A172 (cell line): ENCODE measurements at places on chromosomes 16 and 17. TPM values are rescaled to one million over a fixed set of nuclear protein-coding genes. Genes with fewer than 3 reads are reported as not detected.

The DNAJA3 gene
- 86.7 and 91.9 TPM in 2 replicates for total RNA-seq

The RAB26 gene
- total RNA-seq = not detected in 2 replicates

The CPHXL2 gene
- not detected in 2 replicates for total RNA-seq

The PRAC1 gene
- total RNA-seq = not detected in 2 replicates

The ALDH3A2 gene
- 98.7 and 127 TPM in 2 replicates for total RNA-seq

The KRT12 gene
- not detected in 2 replicates for total RNA-seq

The PRR29 gene
- total RNA-seq = 0.31 and 0.76 TPM in 2 replicates

The PROCA1 gene
- total RNA-seq = 1.2 and 2.0 TPM in 2 replicates

The KRTAP3-1 gene
- not detected in 2 replicates for total RNA-seq

The NLE1 gene
- 16.8 and 20.3 TPM in 2 replicates for total RNA-seq

The PITPNC1 gene
- total RNA-seq = 2.0 and 2.7 TPM in 2 replicates

DNA sequence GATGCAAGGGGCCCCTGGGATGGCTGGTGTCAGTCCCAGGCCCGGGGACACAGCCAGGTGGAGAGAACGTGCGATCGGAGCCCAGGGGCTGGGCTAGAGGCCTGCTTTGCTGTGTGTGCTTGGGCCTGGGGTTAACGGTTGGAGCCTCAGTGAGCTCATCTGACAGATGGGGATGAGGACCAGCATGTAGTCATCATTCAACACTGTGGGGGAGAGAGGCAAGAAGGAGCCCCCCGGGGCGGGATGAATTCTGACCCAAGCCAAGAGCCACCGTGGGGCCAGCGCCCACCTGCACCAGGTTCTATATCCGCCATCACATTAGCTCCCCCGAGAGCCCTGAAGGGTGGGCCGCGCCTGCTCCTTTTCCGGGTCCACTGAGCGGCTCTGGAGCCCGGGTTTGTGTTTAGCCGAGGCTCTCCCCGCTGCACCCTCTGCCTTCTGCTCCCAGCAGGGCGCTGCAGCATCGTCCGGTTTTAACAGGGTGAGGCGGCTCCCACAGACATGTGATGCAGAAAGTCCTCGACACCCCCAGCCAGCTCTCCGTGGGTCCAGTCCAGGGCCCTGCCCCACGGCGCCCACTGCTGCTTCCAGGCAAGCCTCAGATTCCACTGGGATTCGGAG lies 365.7 kb downstream of the SEC14L1 start:
- no peak for DNase-seq

GRCh38 chr17:79992649-79993389 lies 42.9 kb downstream of the TBC1D16 start:
- DNase-seq = no peak

DNA sequence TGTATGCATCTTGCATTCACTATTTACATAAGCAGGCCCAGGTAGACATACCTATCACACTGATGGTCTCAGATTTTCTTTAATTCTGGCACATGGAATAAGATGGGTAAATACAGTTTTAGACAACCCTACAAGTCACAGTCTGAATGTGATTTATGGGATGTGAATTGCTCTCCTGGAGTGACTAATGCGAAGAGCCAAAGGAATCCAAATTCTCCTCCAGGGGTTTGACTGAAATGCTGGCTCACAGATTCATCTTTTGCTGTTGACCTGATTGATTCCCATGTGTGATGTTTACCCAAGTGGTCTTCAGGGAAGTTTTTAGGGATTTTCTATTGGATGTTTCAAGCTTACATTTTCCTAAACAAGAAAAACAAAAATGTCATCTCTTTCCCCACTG lies 277.9 kb upstream of the MON1B start:
- no peak for DNase-seq

- DNase-seq = no peak
Observed at GRCh38 chr17:30823421-30823820, 1.1 kb downstream of the CRLF3 start.

GRCh38 chr16:76653390-76654026 lies 376.3 kb downstream of the CNTNAP4 start:
- peak; percentile 32 for DNase-seq

DNA sequence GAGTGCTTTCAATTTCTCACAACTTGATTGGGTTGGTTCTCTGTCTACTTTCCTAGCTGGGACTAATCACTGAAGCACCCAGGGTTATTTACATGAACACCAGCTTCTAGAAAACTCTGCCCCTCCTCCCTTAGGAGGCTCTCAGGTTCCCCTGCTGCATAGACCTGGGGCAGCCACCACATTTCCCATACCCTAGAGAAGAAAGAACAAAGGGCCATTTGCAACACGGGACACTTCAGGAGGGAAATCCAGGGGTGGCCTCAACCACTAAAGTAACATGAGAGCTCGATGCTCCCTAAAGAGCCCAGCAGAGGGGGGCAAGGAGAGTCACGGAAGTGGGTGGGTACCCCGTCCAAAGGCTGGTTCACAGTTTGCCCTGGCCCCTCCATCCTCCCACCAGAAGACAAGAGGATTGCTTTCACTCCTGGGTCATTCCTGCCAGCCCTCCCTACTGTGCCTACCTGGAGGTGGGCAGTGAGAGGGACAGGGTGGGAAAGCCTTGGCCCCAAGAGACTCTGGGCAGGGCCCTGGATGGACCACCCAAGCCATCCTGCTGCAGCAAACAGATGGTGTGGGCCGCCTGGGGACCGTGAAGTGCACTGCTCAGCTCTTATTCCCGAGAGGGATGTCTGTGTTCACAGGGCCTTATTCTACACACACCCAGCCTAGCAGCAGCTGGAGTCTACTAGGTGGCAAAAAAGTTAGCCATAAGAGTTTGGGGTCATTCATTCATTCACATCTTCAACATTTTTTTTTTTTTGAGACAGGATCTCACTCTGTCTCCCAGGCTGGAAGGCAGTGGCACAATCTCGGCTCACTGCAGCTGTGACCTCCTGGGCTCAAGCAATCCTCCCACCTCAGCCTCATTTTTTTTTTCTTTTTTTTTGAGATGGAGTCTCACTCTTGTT lies 392.1 kb downstream of the SOX9 start:
- DNase-seq = no peak

GRCh38 chr17:14739656-14740431 lies 439.0 kb downstream of the HS3ST3B1 start:
- DNase-seq = no peak

GRCh38 chr17:77744066-77744988 lies 214.2 kb upstream of the TNRC6C start:
- no peak for DNase-seq

- DNase-seq = peak; percentile 71
Observed at GRCh38 chr16:19119564-19119963, 5.8 kb downstream of the ITPRIPL2 start.

DNA sequence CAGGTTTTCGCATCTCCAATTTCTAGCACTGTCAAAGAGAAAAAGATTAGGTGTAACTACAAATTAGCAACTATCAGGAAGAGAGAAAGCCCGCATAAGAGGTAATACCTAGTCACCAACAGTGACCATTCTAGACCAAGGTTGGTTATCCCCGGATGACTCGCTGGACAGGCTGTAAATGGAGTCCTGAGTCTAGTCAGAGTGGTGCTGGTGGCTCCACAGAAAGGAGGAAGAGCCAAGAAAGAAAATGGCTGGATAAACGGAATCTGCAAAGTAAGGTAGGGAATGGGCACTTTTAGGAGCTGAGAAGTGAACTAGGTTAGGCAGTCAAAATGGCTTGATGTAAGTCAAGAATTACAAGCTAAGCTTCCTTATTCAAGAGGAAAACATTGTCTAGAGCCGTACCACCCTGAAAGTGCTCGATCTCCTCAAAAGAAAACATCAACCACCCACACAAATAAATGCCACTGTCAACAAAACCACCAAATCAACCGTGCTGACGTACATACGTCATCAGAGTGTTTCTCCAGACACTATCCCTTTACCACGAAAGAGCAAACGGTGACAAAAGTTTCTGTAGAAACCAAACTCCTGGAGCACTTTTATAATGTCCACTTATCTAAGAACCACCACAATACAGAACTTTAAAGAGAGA lies 2.2 kb downstream of the GSPT1 start:
- peak; percentile 54 for DNase-seq

DNA sequence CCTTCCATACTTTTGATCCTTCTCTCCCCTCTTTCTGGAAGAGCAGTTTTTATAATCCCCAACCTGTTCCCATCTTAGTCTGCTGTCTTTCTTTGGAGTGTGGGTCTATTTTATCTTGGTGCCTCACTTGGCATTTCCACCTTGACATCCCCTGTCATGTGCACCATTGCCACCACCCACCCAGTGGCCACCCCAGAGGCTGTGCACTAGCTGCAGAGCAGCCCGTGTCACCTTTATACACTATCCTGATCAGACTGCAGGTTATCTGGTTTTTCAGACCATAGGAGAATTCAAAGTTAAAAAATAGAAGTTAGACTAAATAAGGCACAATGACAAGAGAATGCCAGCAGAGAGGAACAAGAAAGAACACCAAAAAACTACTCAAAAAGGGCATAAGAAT lies 43.8 kb downstream of the TANGO6 start:
- DNase-seq = no peak

GRCh38 chr17:75808905-75809621 lies 24.5 kb downstream of the UNK start:
- DNase-seq = peak; percentile 93

- DNase-seq = peak; percentile 48
Observed at GRCh38 chr17:60169921-60170817, 20.4 kb downstream of the CA4 start.

GRCh38 chr16:78421181-78421708 lies 321.8 kb downstream of the WWOX start:
- DNase-seq = no peak

- peak; percentile 69 for DNase-seq
Observed at GRCh38 chr17:3965118-3965800, 1.0 kb upstream of the ATP2A3 start.

DNA sequence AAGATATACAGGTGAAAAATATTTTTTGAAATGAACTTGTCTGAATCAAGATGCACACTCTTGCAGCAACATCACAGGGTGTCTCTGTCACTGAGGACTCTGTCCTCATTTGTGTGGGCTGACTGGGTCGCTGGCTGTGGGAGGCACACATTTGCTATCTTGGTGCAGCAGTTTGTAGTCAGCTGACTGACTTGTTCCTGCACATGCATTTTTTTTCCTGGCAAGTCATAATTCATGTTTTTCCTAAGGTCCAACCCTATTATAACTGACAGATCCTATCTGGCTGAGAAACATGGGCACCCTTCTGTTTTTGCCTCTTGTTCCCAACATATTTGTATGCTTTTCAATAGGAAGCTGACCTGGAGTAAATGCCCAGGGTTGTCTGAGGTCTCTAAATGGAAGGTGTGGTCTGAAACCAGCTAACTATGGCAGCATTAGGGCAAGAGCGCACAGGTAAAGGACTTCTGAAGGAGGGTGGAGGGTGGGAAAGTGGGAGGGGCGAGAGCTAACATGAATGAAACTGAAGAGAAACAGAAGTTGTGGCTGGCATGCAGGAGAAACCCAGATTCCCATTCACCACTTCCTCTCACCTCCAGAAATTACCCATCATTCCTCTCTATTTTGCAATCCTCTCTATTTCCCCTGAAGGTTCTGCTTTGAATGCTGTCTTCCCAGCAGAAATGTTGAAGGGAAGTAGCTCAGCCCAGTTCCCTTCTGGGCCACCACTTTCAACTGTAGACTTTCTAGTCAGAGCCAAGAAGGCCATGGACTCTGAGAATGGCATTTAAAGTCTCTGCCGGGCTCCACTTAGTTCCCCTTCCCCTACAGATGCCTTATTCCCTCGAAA lies 166.1 kb downstream of the PRKCA start:
- DNase-seq = peak; percentile 65

DNA sequence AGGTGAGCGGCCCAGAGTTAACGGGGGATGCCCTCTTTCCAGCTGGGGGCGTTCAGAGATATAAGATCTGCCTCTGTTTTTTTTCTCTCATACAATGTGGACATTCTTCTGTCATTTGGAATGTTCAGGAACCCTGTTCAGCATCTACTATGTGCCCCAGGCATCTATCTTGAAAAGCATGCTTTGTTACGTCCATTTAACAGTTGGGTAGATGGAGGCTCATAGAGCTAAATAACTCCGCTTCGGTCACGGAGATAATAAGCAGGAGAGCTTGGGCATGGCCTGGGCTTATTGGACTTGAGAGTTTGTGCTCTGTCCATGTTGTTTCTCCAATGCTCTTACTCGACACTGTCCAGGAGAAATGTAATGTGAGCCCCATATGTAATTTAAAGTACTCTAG lies 6.1 kb downstream of the DHODH start:
- DNase-seq = no peak

DNA sequence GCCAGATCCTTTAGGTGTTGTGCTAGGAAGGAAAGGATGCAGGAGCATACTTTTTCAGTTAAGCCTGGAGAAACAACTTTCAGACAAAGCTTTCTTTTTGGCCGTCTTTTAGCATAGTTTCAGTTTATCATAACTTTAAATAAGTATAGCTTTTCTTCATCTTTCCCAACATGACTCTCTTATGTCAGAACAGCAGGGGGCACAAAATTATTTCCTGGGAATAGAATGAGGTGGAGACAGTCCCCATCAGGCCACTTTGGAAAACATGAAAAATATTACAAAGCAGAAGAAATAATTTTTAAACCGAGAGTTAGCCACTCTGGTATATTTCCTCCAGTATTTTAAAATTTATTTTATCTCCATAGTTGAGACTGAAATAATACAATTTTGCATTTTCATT lies 387.6 kb downstream of the HAPSTR1 start:
- no peak for DNase-seq

DNA sequence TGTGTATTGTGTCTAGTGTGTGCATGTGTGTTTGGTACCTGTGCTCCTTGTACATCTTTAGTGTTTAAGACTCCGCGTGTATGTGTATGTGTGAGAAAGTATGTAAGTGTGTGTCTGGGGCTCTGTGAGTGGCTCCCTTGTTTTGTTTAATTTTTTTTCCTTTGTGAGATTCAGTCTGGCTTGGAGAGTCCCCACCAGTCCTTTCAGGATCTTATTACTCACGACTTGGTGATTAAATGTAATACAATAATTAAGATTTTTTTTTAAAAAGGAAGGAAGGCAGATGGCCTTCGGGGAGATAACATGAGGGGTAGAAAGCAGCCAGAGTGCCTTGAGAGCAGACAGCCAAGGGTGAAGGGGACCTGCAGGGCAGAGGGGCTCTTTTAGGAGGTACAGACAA lies 33.9 kb downstream of the FZD2 start:
- DNase-seq = no peak

GRCh38 chr16:27945233-27945973 lies 118.1 kb downstream of the GSG1L start:
- DNase-seq = no peak

DNA sequence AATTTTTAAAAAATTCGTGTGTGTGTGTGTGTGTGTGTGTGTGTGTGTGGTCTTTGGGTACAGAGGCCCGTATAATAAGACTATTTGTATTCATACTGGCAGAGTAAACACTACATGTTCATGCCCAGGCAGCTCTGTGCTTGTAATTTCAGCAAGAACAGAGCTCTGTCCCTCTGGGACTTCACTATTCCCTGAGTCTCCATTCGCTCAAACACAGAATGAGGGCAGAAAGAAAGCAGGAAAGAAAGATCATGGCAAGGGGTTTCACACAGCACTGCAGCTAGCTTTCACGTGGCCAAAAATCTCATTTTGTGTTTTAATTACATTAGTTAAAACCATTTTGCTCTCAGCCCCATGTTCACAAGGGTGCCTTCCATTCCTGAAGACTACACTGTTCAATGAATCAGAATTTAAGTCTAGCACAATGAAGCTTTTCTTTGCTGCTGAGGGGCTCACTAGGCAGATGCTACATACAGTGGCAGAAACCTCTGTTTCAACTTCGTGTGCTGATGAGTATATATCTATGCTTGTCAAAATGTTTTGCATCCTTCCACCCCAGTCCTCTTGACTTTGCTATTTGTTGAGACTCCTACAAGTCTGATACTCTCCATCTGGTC lies 198.4 kb upstream of the C17orf78 start:
- DNase-seq = no peak
